Posterior cingulate gyrus (tissue), 11 donors: ENCODE measurements at places on chromosomes 1 and 21.

- DNase-seq: no peak
These were observed 64.1 kb downstream of the HLCS start for GRCh38 chr21:36902331-36902730.

- no peak for DNase-seq
These were observed 47.0 kb upstream of the RGS4 start for GRCh38 chr1:163022129-163022528.

GRCh38 chr1:178726545-178726944 lies 1.5 kb downstream of the RALGPS2 start:
- DNase-seq: no peak

- DNase-seq: no peak
These were observed 21.2 kb upstream of the TMEM61 start for GRCh38 chr1:54959241-54959640.

DNA sequence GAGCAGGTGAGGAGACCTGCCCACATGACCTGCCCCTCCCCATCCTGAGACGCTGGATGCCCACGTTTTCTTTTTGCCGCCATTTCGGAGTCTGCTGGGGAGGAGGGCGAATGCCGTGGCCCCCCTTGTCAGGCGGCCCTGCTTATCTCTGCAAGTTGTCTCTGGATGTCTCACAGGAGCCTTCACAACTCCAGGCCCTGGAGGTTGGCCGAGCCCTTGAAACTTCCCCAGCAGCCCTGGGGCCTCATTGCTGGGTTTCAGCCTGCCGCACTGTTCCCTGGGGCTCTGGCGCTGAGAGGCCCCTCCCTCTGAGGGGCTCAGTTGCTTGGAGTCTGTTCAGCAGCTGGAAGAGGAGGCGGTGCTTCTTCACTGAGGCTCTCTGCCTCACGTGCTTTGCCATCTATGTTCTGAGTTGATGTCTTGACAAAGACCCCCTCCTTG lies 29.8 kb upstream of the ZBTB21 start:
- DNase-seq: no peak

- no peak for DNase-seq
These were observed 206.8 kb downstream of the GPR52 start for GRCh38 chr1:174654560-174654959.
